Stimulated activated CD8-positive, alpha-beta memory T cell treated with anti-CD3 and anti-CD28 coated beads, Interleukin-4, amount 100 ng/mL, for 4 hours (primary cell): ENCODE measurements at places on chromosomes 12 and 14.

GRCh38 chr12:29201296-29201695, 52.2 kb downstream of the FAR2 start:
- no peak for DNase-seq

- no peak for DNase-seq
Measured at GRCh38 chr12:70948236-70948975, 27.9 kb upstream of the PTPRR start.

DNA sequence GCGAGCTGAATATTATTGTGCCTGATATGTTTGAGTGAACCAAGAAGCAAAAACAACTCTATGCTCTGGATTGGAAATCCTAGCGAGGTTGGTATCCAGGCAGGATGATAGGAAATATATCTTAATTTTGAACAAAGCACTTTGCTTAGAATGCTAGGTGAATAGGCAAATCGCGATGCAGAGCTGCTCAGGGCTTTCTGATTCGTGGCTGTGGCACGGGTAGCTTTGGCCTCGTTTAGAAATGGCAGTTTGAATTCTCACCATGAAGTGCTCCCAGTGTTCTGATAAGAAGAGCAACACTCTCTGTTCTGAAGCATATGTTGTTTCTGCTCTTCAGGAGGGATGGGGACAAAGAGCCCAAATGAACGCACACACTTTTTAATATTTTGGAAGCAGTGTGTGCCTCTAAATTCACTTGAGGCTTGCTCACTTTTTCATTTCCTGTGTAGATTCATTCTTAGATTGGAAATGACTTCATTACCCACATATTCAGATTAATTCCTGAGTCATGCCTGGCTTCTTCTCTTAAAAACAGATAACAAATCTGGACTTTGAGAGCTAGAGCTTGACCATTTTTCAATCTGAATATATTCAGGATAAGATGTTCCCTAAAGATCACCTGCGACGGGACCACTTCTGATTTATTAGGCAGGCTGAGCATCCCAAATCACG, 200.9 kb downstream of the RPAP3 start:
- no peak for DNase-seq

GRCh38 chr12:65742018-65743010, 82.0 kb upstream of the HMGA2 start:
- DNase-seq, result no peak

DNA sequence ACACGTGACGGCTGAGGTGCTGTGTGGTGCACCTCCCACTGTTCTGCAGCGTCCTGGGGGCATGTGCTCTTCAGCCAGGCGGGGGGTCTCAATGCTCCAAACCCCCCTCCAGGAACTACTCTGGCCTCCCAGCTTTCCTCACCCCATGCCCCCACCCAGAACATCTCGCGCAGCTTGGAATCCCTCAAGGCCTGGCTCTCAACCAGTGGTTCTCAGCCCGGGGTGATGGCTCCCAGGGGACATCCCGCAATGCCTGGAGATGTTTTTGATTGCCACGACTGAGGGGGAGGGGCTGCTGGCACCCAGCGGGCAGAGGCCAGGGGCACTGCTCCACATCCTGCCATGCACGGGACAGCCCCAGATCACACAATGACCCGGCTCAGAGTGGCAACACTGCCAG, 78.9 kb upstream of the DICER1 start:
- DNase-seq, result no peak

DNA sequence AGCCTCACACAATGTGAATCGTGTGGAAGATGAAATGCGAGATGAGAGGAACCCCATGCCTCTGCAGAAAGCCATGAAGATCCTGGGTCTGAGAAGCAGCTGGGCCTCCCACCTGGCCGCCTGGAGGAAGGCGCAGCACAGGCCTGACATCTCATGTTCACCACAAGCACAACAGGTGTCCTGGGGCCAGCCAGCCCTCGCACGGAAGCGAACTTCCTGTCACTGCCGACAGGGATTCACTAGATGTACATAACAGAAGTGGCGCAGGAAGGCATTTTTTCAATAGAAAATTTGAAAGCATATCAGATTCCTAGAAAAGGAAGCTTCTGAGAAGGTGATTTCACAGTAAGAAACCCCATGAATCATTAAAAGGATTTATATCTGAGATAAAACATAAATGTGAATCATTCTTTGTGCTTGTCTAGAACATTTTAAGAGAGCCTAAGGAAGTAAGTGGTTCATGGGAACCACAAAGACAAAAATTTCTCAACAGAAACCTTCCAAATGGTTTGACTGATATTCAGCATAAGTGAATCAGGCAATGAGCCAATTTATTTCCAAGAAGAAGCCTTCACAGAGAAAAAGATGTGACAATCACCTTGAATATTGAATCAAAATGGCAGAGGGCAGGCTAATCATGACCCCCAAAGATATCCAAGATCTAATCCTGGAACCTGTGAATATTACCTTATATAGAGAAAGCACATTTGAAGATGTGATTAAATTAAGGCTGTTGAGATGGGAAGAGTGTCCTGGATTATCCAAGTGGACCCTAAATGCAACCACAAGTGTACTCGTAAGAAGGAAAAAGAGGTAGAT, 311.9 kb downstream of the DUSP6 start:
- peak; percentile 59 for DNase-seq
